ENCODE measurements at places on chromosomes 4 and X.

GRCh38 chrX:153944140-153944799 lies at the start of gene RENBP:
Gene RENBP, minus strand, starts transcription at chrX:153944643. Its CDS starts 33 bp downstream, at chrX:153944610.
- no peak for DNase-seq

GRCh38 chrX:12779534-12779933 lies 11.7 kb upstream of the PRPS2 start:
- DNase-seq = no peak

DNA sequence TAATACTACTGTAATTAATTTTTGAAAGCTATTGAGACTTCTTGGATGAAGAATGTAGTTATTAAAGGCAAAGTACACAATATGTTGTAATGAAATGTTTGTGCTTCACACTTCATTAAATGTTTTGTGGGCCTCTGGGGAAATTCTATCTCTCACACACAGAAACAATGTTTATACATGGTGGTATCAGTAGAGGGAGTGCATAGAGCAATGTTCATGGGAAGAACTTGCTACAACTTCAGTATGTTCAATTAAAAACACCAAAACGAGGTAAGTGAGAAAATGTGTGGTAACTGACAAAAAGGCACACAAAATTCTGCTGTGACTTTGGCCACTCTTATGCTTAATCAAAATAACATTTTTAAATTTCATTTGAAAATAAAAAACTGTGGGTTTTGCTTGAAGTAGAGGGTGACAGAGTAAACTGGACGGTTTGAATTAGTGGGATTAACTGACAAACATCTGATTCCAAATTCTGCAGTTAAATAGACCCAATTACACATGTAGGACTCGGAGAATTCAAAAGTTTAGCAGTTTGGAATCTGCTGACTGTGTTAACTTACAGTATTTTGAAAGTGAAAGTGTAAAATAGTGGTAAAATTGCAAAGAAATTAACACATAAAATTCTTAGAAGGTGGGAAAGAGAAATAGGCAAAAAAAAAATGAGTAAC lies 111.4 kb upstream of the TTC29 start:
- no peak for DNase-seq

- no peak for DNase-seq
These were observed 193.7 kb downstream of the MAGEB5 start for GRCh38 chrX:26409636-26410035.

GRCh38 chr4:138927072-138927471 lies 88.5 kb upstream of the NOCT start:
- DNase-seq = no peak
